ENCODE measurements at places on chromosomes 3 and 15. TPM values are rescaled to one million over a fixed set of nuclear protein-coding genes. Genes with fewer than 3 reads are reported as not detected.

Gene SI
- total RNA-seq: not detected

Gene PTX3
- total RNA-seq: 186 TPM

Gene GRK7
- total RNA-seq: under 0.01 TPM

Gene AVEN
- total RNA-seq: 37.0 TPM

Gene ANKRD63
- not detected for total RNA-seq

Gene CCDC191
- 1.2 TPM for total RNA-seq

Gene GHSR
- total RNA-seq: not detected

Gene SNX1
- 57.8 TPM for total RNA-seq

Gene RASA2
- 16.9 TPM for total RNA-seq

Gene IQCF6
- total RNA-seq: not detected

Gene NPAP1
- total RNA-seq: not detected

Gene DUOX1
- total RNA-seq: not detected

Gene TNNC1
- 0.33 TPM for total RNA-seq

Gene PRRT3
- total RNA-seq: 1.3 TPM

Gene NCK1
- total RNA-seq: 69.9 TPM

Gene UROC1
- not detected for total RNA-seq

Gene HIGD2B
- total RNA-seq: not detected

Gene HMG20A
- 24.2 TPM for total RNA-seq

Gene CYP8B1
- total RNA-seq: not detected

Gene LSM3
- 8.0 TPM for total RNA-seq

Gene ZNF660
- total RNA-seq: 1.7 TPM

Gene STRA6
- 4.5 TPM for total RNA-seq

Gene PTH1R
- 1.00 TPM for total RNA-seq

Gene ST3GAL6
- total RNA-seq: 12.9 TPM

Gene CCR4
- not detected for total RNA-seq

Gene GPR149
- not detected for total RNA-seq

Gene COLQ
- 0.75 TPM for total RNA-seq

Gene NME9
- total RNA-seq: 0.22 TPM

Gene RGMA
- total RNA-seq: 0.22 TPM

Gene CCPG1
- 94.9 TPM for total RNA-seq

Gene SEMA3G
- under 0.01 TPM for total RNA-seq

Gene PPM1L
- 0.77 TPM for total RNA-seq

Gene USF3
- 6.5 TPM for total RNA-seq

Gene TUSC2
- 17.0 TPM for total RNA-seq

Gene FBXL2
- total RNA-seq: 29.0 TPM

Gene ARL6
- 13.2 TPM for total RNA-seq

Gene IL17RB
- 0.11 TPM for total RNA-seq

Gene ZWILCH
- 15.2 TPM for total RNA-seq

Gene UCN2
- total RNA-seq: 1.2 TPM

Gene CDCP1
- 27.7 TPM for total RNA-seq
